ENCODE measurements at places on chromosomes 16 and 17.

GRCh38 chr16:78592111-78592510, 492.7 kb downstream of the WWOX start:
- DNase-seq: no peak

DNA sequence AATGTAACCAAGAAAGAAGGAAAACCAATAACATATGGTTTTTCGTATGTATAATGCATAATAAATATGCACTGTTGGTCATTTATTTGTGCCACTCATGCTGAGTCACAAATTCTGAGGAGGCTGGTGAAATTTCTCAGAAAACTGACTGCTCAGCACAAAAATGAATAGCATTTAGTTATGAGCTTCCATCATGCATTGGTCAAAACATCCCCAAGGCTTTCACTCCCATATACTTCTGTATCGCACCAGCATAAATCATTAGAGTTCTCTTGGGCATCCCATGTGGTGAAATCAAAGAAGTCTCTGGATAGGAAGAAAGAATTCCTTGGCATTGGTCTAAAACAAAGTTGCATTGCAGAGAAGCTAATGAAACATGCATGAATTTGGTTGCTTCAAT, 785.6 kb upstream of the CDH8 start:
- no peak for DNase-seq

DNA sequence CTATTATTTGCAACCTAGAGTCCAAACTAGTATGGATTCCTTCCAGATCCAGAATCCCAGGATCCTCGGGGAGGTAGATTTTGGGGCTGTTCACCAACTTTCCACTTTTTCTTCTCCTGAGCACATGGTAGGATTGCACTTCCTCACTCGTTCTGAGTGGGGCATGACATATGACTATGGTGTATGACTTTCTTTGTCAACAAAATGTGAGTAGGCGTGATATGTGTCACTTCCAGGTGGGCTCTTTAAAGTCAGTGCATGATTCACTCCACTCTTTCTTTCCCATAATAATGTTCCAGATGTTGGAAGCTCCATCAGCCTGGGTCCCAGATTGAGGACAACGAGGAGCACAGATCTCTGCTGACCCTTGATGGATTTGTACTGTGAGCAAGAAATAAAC, 21.5 kb downstream of the IRX5 start:
- no peak for DNase-seq

DNA sequence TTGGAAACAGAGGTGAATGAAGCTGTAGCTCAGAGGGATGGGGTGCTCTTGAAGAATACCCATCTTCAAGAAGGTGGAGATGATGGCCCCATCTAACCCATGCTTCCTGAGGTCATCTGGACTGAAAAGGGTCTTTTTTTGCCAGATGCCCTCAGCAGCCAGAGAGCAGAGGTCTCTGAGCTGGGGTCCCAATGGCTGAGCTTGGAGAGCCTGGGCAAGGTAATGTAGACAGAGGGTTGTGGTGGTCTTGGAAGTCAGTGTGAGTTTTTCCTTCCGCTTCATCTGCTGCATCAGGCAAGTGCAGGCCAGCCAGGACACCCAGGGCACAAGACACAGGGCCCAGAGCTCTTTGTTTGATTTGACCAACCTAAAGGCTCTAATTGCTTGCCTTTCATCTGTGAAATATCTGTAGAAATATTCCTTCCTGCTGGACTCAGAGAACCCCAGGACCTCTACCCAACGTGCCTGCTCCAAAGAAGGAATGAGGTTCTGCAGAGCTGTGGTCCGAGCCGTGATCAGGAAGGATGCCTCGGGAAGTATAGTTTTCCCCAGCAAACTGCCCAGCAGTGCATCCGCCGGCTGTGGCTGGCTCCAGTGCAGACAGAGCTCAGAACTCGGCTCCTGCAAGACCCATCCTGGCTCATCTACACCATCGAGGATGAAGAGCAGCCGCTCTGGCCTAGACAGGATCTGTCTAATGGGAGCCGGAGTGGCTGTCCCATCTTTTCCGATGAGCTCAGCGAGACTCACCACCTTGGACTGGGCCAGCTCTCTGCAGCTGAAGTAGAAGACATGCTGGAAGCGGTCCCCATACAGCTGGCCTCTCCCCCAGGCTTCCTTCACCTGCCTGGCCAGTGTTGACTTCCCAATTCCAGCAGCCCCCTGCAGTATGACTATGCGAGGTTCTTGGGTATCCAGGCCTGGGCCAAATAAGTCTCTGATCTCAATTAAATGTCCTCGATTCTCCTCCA, 25.2 kb downstream of the NLRP1 start:
- no peak for DNase-seq

GRCh38 chr17:55451203-55451641, 29.6 kb upstream of the MMD start:
- DNase-seq: no peak

DNA sequence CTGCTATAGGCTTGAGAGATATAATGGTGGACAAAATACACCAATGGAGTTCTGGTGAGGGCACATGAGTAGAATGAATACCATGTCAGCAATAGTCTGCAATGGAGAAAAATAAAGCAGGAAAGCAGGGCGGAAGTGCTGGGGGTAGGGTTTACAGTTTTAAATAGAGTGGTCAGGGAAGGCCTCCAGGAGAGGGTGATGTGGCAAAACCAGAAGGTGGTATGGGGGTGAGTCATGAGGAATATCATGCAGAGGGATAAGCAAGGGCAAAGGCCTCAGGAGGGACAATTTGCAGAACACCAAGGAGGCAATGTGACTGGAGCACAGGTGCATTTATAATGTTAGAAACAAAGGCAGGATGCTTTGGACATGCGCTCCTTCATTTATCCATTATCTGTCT, 102.0 kb downstream of the ITFG1 start:
- no peak for DNase-seq

- no peak for DNase-seq
These were observed 1326.6 kb upstream of the GOT2 start for GRCh38 chr16:60060731-60061130.

DNA sequence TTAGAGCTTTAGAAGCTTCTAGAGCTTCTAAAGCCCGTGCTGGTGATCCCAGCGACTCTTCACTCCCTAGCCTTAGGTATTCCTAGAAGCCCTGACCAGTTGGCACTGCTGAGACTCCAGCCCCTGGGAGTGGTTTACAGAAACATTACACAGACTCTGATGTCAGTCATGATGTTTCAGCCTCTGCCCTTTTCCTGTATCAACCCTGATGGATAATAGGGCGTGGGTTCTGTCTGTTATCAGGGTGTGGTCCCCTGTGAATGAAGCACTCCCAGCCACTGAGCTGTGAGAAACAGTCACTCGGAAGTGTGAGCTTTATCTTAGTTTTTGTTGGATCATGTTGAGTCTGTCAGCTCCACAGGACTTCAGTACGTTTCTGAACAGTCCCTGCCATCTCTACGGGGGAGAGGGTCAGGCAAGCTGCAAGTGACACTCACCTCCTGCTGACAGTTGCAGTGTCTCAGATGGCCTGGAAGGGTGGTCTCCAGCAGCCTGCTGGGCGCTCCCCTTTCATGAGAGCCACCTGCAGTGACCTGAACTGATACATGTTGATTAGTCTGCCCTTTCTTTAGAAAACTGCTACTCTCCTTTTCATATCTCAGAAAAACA, 12.8 kb downstream of the GOSR2 start:
- DNase-seq: no peak

DNA sequence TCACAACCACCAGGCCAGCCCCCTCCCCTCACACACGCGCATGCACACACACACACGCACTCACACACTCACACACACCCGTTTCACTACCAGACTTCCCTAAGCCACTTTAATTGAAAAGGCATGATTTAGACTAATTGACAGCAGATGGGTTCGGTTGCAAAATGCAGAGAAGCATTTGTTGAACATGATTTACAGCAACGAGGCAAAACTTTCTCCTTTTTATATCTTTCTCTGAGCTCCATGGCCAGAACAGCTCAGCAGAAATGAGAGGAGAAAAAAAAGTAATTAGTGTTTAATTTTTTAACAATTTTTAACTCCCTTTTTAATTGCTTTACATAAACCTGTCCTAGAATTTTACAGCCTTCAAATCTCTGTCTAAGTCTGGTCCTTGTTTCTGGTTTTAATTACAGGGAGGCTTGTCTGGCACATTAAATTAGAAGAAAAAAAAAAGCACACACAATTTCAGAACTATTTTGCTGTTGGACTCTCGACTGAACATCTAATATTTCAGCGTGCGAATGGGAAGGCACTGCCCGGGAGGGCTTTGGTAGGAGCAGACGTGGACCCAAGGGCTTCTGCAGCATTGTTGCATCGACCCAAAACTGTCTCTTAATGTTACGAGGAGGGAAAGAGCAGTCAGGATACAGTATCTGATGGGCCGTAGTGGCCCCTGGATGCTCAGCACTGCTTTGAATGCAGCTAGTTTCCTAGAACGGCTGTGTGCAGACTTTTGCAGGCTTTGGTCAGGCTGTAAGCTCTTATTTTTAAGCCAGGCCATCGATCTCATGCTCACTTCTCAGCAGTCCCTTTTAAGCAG, 255.9 kb downstream of the SOX9 start:
- no peak for DNase-seq

DNA sequence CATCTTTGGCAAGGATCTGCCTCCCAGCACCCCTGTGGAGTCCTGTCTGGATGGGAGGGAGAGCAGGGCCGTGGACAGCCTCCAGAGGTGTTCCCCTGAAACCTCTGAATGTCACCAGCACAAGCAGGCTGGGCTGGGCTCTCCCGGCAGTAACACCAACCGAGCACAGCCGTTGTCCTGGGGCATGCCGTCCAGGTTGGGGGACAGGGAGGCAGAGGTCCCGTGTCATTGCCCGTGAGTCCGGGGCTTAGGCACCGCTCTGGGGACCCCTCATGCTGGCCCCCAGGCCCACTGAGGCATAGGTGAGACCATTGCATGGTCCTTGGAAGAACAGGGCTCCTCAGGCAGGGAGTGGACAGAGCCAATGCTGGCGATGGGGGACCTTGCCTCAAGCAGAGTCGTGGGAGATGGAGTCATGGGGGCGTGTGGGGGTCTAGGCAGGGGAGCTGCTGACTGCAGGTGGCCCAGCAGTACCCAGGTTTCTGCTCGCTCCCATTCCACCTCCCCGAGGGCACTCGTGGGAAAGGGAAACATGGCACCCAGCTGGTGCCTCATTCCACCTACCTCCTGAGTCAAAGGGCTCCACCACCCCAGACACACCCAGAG, 17.5 kb downstream of the ENDOV start:
- no peak for DNase-seq

DNA sequence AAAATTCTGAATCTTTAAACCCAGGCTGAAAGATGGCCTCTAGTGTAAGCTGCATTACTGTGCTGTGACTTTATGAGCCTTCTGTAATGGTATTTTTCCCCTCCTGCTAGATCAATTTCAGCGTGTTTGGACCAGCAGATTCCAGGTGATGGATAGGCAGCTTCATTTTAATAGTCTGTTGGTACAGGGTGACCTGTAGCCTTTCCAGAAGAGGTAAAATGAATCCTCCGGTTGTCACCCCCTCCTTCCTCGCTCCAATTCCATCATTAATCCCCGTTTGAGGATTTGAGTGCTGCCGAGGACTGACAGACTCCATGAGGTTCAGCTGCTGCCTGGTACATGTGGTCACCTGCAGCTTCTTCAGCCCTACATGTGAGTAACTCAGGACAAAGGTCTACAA, 48.9 kb downstream of the MYH3 start:
- no peak for DNase-seq

DNA sequence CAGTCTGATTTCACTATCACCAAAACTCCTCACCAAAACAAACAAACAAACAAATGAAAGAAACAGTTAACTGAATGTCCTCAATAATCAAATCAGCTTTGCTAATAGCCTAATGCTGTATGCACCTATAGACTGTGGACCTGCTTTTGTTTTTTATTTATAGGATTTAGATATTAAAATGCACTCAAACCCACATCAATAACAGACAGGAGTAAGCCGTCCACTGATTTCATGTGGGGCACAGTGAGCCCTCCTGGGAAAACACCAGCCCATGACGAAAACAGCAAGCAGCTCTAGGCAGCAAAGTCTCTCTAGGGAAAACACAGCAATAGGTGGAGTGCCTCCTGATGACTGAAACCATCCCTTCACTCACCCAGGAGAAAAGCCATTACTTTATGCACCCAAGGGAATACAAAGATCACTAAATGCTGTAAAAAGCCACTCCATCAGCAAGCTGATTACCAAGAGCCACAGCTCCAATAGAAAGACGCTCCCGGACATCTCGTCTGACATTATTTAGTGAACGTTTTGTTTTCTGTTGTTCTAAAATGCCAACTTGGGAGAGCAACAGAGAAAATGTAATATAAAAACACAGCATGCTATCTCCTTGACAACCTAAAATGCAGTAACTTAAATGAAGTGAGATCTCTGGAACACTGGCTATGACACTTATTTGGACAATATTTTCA, 47.8 kb downstream of the ANKFY1 start:
- no peak for DNase-seq

GRCh38 chr16:30748634-30749445, 615 bp downstream of the PHKG2 start:
- DNase-seq: no peak

- DNase-seq: no peak
These were observed 70.2 kb upstream of the PSMD7 start for GRCh38 chr16:74226338-74226954.

DNA sequence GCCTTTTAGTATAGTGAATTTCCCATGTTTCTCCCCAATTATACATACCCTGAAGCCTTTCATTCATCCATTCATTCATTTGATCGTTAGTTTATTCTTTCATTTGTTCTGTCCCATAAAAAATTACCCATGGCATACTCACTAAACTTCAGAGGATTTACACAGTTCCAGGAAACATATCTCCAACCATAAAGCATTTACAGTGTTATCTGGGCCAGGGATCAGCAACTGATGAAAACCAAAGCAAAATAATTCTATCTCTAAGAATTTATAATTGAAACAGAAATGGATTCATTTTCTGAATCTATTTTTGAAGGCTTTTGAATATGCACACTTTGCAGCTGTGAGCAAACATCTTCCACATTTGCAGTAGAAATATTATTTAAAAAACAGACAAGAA, 547.7 kb downstream of the KCNJ2 start:
- no peak for DNase-seq

DNA sequence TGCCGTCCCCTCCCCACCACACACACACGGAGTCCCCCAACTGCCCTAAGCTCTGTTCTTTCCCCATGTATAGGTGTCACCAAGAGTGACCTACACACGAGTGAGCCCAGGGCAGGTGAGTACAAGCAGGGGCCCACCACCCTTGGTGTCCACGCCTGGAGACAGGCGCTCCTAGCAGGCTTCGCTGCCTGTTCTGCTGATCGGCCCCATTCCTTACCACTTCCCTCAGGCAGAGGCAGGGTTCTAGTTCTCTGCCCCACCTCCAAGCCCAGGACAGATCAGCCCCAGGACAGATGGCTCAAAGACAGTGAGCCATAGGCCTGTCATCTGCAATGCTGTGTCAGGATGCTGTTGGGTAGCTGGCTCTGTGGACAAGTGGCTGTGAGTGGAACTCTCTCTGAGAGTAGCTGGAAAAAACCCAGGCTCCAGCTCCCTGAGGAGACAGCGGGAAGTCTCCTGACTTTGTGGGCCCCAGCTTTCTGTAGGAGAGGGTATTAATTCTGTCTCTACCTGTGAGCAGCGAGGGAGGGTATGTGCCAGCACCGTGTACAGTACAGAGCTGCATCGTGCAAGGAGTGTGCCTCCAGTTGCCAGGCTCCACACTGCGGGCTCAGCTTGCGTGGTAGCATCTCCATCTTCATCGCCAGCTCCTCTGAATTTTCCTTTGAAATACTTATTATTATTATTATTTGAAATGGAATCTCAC, 897 bp downstream of the TP53I13 start:
- no peak for DNase-seq

All from stimulated activated CD4-positive, alpha-beta T cell treated with anti-CD3 and anti-CD28 coated beads, Interleukin-15, amount 100 ng/mL, for 1 hour (primary cell).